Stimulated activated CD8-positive, alpha-beta memory T cell treated with anti-CD3 and anti-CD28 coated beads, Interleukin-2, amount 100 ng/mL, for 1 hour (primary cell): ENCODE measurements at places on chromosomes 4 and X.

GRCh38 chr4:114386637-114387233 lies 211.9 kb upstream of the UGT8 start:
- DNase-seq, result no peak

DNA sequence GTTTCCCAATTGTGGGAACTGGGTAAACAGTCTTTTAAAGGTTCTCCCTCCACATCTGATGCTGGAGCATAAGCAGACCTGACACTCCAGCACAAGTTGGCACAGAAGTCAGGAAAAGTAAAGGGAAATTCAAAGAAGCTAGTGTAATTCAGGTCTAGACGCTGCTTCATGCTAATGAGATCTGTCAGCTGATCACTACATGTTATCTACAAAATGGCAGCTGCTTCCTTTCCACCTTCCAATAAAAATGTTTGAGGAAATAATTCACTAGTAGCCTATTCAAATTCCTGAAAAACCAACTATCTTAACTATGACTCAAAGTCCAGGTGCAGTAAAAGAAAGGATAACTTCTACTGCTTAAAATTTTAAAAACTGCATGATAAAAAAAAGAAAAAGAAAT lies 29.3 kb downstream of the DCAF8L2 start:
- DNase-seq, result no peak

- no peak for DNase-seq
Observed at GRCh38 chr4:104919406-104919805, 227.3 kb upstream of the TET2 start.

GRCh38 chrX:10106806-10107205 lies 50.0 kb upstream of the CLCN4 start:
- no peak for DNase-seq

- DNase-seq, result peak; percentile 25
Observed at GRCh38 chr4:101345596-101346350, 1.6 kb downstream of the PPP3CA start.

- DNase-seq, result no peak
Observed at GRCh38 chr4:75834772-75835154, 67.5 kb downstream of the PPEF2 start.

DNA sequence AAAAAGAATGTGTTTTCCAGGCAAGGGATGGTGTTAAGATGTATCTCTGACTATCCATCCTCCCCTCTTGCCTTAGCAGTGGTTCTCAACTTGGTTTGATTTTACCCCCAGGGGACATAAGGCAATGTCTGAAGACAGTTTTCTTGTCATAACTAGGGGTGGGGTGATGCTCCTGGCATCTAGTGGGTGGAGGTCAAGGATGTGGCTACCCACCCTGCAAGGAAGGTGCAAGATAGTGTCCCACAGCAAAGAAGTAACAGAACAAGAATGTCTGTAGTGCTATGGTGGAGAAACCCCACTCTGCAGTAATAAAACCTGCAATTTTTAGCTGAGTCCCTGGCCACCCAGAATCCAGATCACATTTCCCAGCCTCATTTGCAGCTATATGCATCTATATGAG lies 81.2 kb upstream of the TBL1X start:
- DNase-seq, result no peak

- no peak for DNase-seq
Observed at GRCh38 chr4:61200187-61200915, at the start of gene ADGRL3. Gene ADGRL3, plus strand, starts transcription at chr4:61200326.

- no peak for DNase-seq
Observed at GRCh38 chrX:75892749-75893148, 107.7 kb upstream of the MAGEE2 start.

GRCh38 chr4:26397086-26397485 lies 76.3 kb downstream of the RBPJ start:
- no peak for DNase-seq

GRCh38 chr4:101123231-101123630 lies 224.1 kb downstream of the PPP3CA start:
- DNase-seq, result no peak

DNA sequence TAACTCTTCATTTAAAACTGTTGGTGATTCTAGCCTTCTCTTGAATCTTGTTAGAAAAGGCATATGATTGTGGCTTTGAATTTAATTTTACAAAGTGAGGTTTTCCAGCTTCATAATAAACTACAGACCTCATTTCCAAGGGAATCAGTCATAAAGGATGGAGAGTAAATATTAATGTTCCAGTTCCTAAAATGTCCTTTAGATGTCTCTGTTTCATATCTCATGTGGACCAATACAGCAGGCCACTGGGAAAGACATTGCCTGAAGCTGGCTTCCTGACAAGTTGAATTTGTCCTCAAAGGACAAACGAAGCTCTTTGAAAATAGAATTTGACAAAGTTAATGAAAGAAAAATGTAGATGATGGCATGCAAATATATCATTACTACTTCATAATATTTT lies 125.4 kb downstream of the ZNF330 start:
- DNase-seq, result no peak

GRCh38 chr4:47442980-47443379 lies 20.5 kb downstream of the COMMD8 start:
- DNase-seq, result no peak

DNA sequence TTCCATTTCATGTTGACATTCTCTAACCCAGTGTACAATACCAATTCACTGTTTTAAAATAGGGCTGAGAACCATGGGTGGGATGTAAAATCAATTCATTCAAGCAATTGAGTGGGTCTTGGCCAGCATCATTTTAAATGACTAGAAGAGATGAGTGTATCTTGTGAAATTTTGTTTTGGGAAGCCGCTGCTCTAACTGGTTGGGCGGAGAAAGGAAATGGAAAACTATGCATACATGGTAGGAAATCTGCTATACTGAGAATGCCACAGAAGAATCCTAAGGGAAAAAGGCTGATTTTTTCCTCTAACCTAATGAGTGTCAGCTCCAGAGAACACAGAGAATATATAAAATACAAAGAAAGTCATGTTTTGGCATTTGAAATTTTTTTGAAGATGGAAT lies 54.8 kb upstream of the DCLK2 start:
- DNase-seq, result no peak

- DNase-seq, result no peak
Observed at GRCh38 chr4:54315561-54316538, 86.8 kb downstream of the PDGFRA start.

- DNase-seq, result no peak
Observed at GRCh38 chr4:162894387-162894786, 272.3 kb downstream of the NAF1 start.

- DNase-seq, result no peak
Observed at GRCh38 chr4:57363346-57363745, 253.2 kb upstream of the IGFBP7 start.

DNA sequence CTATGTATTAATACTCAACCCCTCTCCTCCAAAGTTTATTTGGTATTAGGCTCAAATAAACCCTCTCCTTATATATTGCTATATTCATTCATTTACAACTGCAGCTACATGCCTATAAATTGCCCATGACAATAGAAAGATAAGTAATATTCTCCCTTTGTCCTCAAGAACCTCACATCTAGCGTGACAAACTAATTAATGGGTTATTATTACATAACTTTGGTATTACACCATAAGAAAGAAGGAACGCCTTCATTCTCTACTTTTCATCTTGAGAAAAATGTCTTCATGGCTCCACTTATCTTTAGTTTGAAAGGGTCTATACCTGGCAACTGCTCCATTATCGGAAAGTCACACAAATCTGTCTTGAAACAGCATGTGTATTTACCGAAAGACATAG lies 157.7 kb upstream of the RASGEF1B start:
- DNase-seq, result no peak

GRCh38 chr4:158835226-158836001 lies 66.6 kb downstream of the FNIP2 start:
- DNase-seq, result no peak

GRCh38 chr4:57191523-57192034 lies 81.4 kb upstream of the IGFBP7 start:
- DNase-seq, result no peak

DNA sequence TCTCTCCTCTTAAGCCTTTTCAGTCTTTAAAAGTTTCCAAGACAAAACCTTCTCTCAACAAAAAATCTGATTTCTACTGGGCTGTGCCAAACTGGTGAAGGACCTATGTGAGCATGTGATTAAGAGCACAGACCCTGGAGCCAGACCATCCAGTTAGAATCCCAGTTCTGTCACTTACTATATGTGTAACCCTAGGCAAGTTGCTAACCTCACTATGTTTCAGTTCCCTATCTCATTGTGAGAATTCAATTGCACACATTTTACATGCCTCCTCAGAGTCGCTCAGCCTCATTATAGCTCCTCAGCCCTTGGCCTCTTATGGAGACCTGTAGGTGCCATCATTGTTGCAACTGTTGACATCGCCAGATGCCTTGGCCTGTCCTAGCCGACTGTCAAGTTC lies 54.1 kb upstream of the VEGFD start:
- DNase-seq, result no peak

DNA sequence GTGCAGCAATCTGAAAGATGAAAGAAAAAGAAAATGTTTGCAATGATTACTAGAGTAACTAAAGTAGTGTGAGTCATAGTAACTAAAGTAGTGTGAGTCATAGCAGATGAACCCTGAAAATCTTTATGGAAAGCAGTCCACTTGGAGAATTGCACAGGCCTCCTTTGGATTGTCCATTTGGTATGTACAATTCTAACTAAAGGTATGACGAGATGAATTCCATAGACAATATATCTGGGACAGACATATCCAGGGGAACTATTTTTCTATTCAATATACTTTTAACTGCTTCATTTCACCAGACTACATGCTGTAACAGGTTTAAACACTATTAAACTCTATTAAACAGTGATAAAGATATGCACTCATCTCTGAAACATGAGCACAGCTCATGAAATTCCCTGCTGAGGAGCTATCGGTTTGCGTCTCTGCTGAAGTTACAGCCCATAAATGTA lies 798.7 kb downstream of the PCDH7 start:
- DNase-seq, result no peak

GRCh38 chrX:96978906-96979305 lies 95.2 kb downstream of the RPA4 start:
- DNase-seq, result no peak

DNA sequence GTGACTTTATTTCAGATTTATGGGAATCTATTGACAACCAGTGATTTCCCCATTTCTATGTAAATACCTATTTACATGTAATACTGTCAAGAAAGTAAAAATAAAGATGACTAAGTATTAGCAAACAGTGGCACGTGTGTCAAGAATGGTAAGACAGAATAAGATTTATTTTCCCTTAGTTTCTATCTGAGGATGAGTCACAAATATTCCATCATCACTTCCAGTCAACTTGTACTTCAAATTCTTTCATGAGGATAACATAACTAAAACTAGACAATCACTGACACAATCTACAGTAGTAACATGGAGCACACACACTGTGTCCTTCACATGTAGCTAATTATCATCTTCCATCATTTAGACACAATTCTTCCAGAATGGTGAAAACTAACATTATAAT lies 625.3 kb upstream of the PCDH7 start:
- no peak for DNase-seq

- DNase-seq, result no peak
Observed at GRCh38 chr4:137129441-137129840, 402.9 kb downstream of the PCDH18 start.

GRCh38 chr4:8117278-8117682 lies 41.3 kb downstream of the ABLIM2 start:
- DNase-seq, result no peak

DNA sequence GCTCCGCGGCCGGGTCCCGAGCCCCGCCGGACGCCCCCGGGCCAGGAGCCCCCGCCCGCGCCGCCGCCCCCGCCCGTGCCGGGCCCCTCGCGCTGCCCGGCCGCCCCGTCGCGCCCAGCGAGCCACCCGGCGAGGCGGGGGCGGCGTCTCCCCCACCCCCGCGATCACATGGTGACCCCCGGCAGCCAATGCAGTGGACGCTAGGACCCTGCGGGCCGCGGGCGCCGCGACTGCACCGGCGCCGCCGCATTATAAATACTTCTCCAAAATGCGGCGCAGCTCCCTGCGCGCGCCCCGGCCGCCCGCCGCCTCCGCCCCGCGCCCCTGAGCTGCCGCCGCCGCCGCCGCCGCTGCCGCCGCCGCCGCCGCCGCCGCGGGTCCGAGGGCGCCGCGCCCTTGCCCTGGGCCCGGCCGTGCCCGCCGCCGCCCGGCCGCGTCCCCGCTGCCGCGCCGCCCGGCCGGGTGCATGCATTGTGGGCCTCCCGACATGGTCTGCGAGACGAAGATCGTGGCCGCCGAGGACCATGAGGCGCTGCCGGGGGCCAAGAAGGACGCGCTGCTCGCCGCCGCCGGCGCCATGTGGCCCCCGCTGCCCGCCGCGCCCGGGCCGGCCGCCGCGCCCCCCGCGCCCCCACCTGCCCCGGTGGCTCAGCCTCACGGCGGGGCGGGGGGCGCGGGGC lies at the start of gene NAT8L:
TSS of gene NAT8L (plus strand) at position 282 of the 680 bp plus-strand sequence. CDS start at position 467, 185 bp downstream.
- no peak for DNase-seq

- DNase-seq, result no peak
Observed at GRCh38 chr4:56139241-56139827, 190.6 kb downstream of the CEP135 start.

DNA sequence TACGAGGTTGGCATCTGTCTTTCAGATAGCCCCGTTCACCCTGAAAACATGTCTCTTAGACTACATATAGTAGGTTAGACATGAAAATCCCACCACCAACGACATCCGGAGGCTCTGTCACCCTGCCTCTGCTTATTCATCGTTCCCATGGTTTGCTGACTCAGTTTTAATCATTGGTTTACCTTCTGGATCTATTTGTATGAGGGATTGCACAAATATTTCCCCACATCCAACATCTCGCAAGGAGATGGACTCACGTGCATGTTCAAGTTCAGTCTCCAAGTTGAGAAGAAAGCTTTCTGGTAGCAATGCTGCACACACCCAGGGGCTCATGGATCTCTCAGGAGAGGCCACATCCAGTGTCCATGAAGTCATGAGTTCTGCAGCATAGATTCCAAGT lies 10.8 kb downstream of the CETN2 start:
- no peak for DNase-seq

DNA sequence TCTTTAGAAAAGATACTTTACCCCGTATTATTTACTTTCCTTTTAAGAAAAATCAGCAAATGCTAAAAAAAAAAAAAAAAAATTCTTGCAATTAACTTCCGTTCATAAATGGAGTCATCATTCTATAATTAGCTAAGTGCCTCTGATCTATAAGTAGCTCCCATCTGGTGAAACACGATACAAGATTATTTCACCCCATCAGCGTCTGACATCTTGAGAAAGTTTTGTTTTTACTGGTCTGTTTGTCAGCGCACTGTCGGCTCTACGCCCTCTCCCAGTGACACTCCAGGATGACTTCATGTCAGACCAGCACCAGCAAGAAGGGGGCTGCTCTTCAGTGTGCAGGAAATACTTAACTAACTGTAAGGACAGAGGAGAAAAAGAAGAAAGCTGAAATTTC lies 108.3 kb downstream of the AFAP1 start:
- DNase-seq, result no peak

DNA sequence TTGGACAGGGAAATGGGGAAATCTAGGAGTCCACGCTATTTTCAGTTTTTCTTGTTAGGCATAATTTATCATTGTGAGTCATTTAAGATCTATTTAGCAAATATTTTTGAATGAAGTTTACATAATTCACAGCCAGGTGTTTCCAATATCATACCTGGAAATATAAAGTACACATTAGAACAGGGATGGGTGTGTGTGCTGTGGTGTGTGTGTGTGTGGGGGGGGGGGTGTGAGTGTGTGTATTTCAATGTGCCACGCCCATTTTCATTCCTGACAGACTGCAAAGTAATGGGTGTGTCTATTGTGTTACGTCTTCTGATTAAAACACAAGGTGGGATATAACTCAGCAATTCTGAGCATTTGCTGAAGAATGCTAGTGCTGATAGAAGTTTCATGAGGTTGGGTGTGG lies 33.2 kb downstream of the ARHGAP10 start:
- DNase-seq, result no peak
